8988T (cell line): ENCODE measurements at places on chromosomes 3 and 15.

DNA sequence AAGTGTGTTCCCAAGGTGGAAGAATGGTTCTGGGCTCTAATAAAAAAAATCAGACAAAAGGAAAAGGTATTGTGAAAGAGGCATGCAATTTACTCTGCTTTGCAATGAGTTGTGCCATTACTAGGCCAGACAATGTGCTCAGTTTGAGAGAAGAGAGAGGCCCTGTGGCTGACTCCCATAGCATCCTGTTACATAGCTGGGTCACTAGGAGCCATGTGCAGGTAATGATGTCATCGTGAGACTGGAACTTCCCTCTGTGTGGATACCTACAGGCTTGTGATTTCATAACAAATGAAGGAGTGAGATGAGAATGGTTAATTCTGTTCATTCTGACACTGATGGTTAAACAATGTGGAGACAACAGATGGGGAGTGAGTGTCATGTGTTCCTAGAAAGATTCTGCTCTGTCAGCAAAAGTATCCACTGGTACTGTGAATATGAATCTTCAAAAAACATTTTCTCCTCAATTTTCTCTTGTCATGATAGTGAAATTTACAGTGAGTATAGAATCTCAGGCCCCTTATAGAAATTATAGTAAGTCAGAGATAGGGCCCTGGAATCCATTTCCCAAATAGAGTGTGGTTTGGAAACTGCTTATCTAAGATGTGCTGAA lies 648.7 kb upstream of the DPPA4 start:
- no peak for DNase-seq

GRCh38 chr15:26087881-26088280 lies 224.8 kb upstream of the ATP10A start:
- no peak for DNase-seq

GRCh38 chr3:49607105-49607591 lies 52.9 kb downstream of the BSN start:
- no peak for DNase-seq

DNA sequence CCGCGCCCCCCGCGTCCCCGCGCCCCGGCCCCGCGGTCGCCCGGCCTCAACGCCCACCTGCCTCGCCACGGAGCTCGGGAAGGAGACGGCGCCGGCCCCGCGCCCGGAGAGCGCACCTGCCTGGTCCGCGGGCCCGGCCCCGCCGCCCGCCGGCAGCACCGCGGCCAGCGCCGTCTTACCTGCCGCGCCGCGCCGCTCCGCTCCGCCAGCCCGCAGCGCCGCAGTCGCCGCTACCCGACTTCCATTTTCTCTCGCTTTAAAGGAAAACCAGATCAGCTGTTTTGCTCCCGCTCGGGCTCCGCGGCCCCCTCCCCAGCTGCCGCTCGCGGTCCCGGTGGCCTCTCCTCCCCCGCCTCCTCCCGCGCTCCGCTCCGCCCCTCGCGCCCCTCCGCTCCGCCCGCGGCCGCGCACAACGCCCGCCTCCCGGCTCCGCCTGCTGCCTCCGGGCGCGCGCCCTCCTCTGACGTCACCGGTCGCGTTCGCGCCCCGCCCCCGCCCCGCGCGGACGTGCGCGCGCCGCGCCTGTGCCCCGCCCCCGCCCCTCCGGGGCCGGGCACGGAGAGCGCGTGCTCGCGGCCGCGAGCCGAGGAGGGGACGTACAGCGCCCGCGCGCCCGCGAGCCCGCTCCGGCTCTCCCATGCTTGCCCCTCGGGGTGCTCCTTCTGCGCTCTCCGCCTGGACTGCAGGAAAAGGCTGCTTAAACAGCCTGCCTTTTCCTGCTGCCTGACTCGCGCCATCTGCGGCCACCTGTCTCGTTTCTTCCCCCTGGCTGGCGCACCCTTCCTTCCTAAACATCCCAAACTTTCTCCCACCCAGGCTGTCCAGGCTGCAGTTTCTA lies 159.8 kb upstream of the CHRNA7 start:
- DNase-seq = peak; percentile 54

- no peak for DNase-seq
Measured at GRCh38 chr3:123193448-123194101, 8.2 kb upstream of the SEC22A start.
